ENCODE measurements at places on chromosomes 4 and X. TPM values are rescaled to one million over a fixed set of nuclear protein-coding genes. Genes with fewer than 3 reads are reported as not detected.

PDGFC gene
- 72.7 TPM for polyA plus RNA-seq

PDE6B gene
- polyA plus RNA-seq = 0.20 TPM

SRPX gene
- 53.5 TPM for polyA plus RNA-seq

LIN54 gene
- polyA plus RNA-seq = 13.9 TPM

MSL3 gene
- 27.3 TPM for polyA plus RNA-seq

GRCh38 chrX:72685018-72685417 lies 29.1 kb downstream of the PHKA1 start:
- no peak for DNase-seq

DNA sequence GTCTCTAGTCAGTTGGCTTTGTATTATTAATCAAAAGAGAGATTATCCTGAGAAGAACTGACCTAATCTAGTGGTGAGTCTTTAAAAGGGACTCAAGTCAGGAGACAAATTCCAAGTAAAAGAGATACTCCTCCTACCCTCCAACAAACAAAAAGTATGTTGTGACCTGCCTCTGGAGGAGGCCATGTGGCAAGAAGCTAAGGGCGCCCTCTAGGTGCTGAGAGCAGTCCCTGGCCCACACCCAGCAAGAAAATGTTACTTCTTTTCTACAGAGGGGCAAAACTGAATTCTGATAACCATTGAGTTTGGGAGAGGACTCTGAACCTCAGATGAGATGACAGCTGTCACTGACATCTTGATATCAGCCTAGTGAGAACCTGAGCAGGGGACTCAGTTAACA lies 953.6 kb upstream of the AGA start:
- DNase-seq = no peak

DNA sequence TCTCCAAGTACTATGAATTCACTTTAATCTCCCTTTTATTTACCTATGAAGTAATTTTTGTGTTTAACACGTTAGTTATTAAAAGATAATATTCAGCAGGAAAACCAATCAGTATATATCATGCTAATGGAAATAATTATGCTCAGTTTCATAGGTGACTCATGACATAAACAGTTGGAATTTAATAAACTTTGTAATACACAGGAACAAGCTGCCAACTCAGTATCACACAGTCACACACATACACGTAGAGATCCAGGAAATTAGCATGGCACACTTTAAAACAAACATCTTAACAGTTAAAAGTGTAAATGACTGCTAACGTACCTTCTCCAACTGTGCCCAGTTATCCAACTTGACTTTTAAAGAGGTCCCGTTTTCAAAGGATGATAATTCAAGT lies 2.3 kb downstream of the SPATA4 start:
- no peak for DNase-seq

DNA sequence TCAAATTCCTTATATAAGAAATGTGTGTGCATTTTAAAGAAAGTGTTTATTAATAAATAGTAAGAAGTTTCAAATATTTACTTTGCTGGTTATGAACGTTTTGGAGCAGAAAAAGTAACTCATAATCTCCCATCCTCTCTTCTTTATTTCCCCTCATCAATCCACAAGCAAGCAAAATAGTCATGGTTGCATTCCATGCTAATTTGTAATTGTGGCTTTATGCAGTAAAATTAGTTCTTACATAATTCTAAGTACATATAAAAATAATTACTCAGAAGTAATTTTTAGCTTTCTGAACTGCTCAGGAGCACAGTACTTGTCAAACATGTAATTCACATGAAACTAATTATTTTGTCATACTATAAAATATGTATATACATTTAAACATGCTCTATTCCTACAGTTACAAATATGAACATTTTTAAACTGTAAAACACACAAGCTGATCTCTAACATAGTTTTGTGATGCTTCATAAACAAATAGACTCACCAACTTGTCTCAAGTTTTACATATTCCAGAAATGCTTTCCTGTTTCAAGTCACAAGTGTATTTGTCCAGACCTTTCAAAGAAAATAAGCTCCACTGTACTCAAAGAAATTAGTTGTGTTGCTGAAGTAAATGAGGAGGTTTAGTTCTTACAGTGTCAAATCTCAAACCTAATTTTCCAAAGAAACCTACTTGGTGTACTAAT lies 218.9 kb downstream of the PABPC4L start:
- no peak for DNase-seq

DNA sequence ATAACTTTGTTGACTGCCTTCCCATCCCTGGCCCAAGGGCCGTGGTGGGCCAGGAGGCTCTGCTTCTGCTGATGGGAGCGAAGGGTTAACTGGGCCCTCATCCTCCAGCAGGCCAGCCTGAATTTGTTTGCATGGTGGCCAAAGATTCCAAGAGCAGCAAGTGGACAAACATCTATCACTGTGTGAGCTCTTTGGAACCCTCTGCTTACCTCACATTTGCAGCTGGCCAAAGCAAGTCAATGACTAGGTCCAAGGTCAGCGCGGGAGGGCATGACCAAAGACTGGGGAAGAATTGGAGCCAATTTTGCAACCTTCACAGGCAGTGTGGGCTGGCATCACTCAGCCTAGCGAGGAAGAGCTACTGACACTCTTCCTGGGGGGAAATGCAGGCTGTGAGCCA lies 67.8 kb upstream of the ATP6AP2 start:
- no peak for DNase-seq

GRCh38 chr4:118743867-118744266 lies 58.7 kb downstream of the METTL14 start:
- DNase-seq = no peak

- DNase-seq = no peak
Observed at GRCh38 chr4:56372774-56373173, 14.5 kb downstream of the AASDH start.

- no peak for DNase-seq
Observed at GRCh38 chr4:91099666-91100065, 972.5 kb downstream of the CCSER1 start.
